ENCODE measurements at places on chromosomes 5 and 9. TPM values are rescaled to one million over a fixed set of nuclear protein-coding genes. Genes with fewer than 3 reads are reported as not detected.

ISL1 gene
- total RNA-seq, result 1.9 TPM

DNA sequence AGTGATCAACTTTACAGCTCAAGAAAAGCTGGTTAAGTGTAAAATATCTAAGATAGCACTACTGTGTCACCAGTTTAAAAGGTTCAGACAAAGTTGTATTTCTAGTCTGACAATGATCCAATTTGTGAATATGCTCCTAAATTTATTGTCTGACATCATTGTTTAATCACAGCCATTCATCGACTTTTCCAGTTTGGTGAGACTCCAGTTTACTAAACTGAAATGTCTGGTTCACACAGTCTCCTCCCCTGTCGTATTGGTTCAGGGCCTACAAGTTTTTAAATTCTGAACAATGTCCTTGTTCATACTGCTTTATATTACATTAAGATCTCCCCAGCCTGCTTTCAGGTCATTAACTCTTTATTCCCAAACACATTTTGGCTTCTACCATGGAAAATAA lies 161.4 kb downstream of the CHSY3 start:
- DNase-seq, result no peak

DNA sequence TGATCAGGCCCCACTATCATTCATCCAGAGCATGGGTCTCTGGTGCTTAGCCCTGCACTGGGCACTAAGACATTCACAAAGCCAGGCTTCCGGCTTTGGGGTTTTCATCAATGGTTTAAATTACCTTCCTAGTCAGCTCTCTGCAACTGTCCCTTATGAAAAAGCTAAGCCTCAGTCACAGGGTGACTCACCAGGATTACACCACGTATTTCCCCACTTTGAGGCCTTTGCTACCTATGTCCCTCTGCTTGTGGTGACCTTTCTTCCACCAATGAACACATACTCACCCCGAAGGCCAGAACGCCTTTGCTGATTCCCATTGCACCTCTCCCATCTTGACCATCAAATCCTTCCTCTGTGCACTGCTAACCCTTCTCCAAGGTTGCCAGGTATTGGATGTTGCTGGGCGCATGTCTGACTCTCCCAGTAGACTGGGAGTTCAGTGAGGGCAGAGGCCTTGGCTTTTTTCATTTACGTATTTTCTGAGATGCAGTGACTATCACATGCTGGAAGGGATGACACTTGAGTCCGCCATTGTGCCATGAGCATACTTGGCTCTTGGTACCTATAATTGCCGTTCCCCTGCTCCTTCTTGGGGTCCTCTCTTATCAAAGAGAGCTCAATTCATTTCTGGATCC lies 58.7 kb upstream of the TNFSF8 start:
- peak; percentile 78 for DNase-seq

DNA sequence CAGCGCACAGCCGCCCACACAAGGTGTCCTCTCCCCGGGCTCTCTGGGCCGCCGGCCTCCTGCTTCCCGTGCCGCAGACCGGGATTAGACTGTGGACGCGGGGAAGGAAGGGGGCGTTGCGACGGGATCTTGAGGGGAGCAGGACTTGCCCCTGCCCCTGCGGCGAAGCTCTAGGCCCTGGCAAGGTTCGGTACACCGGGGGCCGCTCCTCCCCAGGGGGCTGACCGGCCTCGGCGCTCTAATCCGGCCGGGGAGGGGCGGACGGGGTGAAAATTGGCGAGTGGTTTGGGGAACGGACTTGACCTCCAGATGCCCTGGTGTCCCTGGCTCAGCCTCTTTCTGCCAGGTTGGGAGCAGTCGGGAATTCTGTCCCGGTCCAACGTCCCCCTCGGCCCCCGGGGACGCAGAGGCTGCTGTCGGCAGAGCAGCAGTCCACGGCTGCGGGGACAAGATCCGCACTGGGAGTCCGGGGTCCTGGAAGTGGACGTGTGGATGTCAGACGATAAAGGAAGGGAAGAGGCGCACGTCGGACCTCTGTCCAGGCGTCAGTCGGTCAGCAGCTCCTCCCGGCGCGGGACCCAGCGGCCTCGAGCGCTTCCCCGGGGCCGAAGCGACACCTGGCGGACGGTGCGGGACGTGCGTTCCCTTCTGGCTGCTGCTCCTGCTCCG lies 1.9 kb upstream of the CNTFR start:
- DNase-seq, result peak; percentile 69

- no peak for DNase-seq
Measured at GRCh38 chr9:136761545-136761981, 2.8 kb downstream of the LCN15 start.

DNA sequence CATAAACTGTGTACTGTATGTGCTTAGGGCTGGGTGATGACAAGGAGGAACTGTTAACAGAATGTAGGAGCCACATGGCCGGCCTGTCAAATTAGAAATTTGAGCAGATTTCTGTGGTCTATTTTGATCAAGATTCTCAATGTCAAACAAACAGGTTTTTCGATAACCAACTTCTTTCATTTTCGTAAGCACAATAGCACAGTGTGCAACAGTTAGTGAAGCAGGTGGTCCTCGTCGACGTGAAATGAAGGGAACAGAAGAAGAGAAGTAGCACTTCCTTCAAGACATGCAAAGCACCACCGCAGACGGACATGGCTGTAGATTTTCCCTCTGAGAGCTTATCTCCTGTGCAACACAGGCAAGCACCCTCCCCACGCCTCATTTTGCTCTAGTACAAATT lies 252.1 kb downstream of the CRB2 start:
- DNase-seq, result no peak

- DNase-seq, result no peak
Measured at GRCh38 chr5:110088676-110089436, 399.1 kb downstream of the MAN2A1 start.

DNA sequence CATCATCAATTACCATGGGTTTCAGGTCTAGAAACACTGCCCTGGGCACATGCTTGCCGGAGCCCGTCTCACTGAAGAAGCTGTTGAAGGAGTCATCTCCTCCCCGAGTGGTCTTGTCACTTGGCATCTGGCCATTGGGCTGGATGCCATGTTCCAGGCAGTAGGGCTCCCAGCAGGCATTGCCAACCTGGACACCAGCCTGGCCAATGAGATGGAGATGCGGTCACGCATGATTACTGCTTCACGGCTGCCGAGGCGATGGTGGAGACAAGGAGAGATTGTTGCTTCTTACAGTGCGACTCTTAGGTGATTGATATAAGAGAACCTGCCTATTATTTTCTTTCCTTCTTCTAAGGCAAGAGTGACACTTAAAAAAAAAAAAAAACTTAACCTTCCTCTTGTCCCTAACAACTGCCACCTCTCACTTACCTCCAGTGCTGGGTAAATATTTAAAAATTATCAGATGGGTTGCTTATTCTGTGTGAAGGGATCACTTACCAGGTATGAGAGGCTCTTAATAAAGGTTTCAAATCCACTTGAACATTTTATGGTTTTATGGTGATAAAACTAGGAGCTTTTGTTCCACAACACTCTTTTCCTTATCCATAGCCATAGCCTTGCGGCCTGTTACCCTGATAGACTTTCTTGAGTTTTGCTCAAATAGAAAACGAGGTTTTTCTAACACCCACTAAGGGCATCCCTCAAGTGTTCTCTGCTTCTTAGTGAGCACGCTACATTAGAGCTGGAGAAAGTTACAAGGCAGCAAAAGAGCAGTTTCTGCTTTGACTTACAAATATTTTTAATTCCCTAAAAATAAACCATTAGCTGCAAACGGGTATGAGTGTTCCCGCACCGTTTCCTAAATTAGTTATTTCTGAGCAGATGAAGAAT lies 41.2 kb downstream of the NIM1K start:
- DNase-seq, result no peak

DNA sequence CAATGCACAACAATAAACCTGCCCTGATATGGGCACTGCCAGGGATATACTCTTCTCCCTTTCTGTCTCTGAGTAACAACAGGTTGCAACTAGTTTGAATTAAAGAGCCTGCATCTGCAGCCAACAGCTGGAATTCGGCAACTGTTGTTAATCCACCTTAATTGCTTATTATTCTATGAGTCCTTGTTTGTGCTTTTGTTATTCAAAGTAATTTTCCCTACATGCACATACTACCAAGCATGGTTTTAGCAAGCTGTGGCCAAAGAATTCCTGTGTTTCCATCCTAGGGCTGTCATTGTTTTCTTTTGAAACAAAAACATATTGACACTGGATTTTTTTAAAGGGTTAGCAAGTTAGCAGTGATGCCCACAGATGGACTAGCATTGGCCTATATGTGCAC lies 171.5 kb downstream of the EFNA5 start:
- no peak for DNase-seq

- peak; percentile 84 for DNase-seq
Measured at GRCh38 chr5:76999451-76999850, 30.8 kb upstream of the AGGF1 start.
